ENCODE measurements at places on chromosomes 16 and 17.

DNA sequence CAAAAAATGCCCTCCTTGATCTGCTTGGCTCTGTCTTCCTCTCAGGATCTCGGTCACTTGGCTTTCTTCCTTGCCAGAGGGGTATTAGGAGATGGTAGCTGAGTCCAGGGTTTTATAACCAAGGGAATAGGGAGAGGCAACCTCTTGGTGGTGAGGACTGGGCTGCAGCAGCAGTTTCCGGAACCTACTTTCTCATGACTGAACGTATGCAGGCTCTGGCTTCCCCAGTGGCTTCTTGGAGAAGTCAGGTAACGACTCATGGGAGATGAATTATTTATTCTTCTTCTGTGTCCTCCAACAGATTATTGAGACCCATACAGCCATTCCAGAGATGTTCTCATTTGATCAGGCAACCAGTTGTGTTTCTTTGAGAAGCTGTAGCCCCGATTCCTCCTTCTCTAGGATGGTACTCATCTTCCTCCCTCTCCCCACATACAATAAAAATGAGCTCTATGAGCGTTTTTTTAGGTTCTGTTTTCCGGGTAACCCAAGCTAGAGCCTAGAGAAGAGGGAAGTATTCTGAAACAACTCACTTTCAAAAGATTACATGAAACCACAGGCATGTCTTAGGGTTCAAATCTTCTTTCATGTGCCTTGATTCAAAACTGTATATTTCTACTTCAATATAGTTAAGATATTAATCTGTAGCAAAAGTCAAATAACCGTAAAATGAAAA, 22.3 kb upstream of the DHX40 start:
- DNase-seq: no peak

GRCh38 chr17:75346906-75347305, 57.7 kb upstream of the SLC25A19 start:
- DNase-seq: peak; percentile 21

DNA sequence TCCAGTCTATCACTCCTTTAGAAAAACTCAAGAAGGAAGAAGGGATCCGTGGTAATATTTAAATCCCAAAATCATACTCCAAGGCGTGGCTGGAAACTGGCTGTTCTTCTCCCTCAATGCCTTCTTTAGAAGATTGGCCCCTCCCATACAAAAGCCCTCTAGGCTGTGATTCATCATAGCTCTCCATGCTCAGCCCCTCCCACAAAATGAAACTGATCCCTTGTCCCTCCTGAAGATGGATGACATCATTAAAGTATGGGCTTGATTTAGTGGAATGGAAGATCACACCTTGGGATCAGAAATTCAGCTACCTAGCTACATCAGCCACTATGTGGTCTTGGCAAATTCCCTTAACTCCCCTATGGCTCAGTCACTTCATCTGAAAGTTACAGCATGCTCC, 4.1 kb downstream of the GRIN2A start:
- no peak for DNase-seq

DNA sequence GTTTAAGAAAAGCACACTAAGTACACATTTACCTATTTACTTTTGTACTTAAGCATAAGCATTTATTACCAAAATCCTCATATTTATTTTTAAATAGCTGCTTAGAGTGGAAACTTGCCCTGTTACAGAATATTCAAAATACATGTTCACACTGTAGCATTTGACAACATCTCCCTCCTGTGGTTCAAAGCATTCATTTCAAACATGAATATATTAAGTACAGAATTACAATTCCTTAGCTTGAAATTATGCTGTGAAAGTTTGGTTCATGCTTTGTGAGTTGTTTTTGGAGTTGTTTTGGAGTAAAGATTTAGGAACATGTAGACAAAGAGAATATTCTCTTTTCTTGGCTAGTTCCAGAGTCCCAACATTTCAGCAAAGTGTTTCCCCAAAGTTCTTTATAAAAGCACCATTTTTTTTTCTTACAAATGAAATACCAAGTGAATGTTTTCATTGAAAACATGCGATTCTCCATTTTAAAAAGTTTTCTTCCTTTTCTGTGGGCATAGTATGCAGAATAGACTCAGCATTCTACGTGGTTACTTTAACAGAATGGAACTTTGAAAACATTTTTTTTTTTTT, 33.2 kb downstream of the TUBD1 start:
- no peak for DNase-seq

DNA sequence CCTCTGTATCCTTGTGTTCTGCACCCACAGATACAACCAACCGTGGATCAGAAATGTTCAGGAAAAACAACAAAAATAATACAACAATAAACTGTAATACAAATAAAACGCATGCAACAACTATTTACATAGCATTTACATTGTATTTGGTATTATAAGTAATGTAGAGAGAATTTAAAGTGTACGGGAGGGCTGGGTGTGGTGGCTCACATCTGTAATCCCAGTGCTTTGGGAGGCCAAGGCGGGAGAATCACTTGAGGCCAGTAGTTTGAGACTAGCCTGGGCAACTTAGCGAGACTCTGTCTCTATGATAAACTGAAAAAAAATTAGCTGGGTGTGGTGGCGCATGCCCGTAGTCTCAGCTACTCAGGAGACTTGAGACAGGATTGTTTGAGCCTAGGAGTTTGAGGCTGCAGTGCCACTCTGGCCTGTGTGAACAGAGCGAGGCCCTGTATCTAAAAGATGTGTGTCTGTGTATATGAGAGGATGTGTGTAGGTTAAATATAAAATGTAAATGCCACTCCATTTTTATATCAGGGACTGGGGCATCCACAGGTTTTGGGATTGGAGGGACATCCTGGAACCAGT, 13.3 kb downstream of the SEC14L1 start:
- no peak for DNase-seq

GRCh38 chr17:78925234-78925633, at the start of gene TIMP2:
Gene TIMP2, minus strand, starts transcription at chr17:78925387. Its CDS starts 299 bp downstream, at chr17:78925088.
- DNase-seq: peak; percentile 49

DNA sequence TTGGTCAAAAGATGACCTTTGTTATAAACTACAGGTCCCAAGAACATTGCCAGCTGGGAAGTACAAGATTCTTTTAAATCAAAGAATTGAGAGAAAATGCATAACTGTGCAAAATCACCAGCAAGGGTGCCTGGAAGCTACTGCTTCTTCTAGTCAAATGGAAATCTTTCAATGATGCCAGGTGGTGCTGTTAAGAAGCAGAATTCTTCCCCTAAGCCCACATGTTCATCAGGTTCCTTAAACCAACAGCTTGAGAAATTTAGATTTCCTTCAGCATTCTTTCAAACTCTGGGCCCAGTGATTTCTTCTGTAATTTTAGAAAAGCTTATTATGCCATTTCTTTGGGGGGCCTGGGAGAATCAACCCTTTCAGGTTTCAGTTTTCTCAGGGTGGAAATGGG, 207.8 kb upstream of the WSCD1 start:
- no peak for DNase-seq

GRCh38 chr16:47284999-47285398, 141.3 kb upstream of the NETO2 start:
- no peak for DNase-seq

GRCh38 chr16:2468233-2468724, 2.8 kb upstream of the NTN3 start:
- no peak for DNase-seq

DNA sequence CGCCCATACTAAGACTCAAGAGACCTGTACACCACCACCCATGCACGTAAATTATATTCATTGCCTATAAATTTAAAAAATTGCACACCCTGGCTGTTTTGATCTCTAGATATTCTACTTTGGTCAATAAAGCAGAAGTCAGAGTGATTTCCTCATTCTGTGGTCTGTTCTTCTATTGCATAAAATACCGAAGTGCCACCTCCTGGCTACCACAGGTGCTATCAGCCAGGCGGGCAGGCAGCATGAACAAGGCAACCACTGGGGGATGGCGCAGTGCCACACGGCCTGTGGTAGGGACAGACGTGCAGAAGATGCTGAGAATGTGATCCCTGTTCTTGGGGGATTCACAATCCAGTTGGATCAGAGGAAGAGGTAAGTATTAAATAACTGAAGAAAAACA, 122.3 kb downstream of the CDK5R1 start:
- DNase-seq: peak; percentile 32

DNA sequence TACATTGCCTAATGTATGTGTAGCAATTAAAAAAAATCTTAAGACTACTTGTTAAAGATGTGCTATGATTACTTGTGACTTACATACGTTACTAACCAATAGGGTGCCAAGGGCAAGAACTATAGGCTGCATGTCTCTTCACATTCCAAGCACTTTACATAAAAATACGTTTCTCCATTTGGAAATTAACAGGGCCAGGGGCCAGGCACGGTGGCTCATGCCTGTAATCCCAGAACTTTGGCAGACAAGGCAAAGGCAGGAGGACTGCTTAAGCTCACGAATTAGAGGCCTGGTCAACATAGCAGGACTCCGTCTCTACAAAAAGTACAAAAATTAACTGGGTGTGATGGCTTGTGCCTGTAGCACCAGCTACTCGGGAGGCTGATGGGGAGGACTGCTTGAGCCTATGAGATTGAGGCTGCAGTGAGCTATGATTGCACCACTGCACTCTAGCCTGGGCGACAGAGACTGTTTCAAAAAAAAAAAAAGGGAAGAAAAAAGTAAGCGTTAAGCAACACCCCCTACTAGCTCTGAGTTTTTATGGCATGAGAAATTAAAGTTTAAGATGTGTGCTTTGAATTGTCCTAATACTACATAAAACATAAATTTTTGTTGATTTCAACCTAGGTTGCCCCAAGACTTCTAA, 12.3 kb downstream of the PSMD12 start:
- DNase-seq: no peak

GRCh38 chr17:69634844-69635243, 220.3 kb downstream of the MAP2K6 start:
- DNase-seq: no peak

DNA sequence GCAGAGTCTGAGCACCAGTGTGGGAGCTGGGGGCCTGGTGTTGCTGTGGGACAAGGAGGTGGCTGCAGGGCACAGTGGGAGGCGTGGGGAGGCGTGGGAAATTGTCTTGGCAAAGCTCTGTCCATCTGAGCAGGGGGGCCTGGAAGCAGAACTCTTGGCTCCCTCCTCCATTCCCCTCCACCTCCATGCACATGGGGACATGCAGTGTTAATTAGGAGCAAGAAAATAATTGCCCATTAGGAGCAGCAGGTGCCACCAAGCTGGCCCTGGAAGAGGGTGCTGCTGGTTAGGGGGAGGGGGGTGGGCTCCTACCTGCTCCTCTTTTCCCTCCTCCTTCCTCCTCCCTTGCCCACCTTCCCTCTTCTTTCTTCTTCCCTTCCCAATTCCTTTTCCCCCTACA, 4.5 kb downstream of the TTYH2 start:
- no peak for DNase-seq

DNA sequence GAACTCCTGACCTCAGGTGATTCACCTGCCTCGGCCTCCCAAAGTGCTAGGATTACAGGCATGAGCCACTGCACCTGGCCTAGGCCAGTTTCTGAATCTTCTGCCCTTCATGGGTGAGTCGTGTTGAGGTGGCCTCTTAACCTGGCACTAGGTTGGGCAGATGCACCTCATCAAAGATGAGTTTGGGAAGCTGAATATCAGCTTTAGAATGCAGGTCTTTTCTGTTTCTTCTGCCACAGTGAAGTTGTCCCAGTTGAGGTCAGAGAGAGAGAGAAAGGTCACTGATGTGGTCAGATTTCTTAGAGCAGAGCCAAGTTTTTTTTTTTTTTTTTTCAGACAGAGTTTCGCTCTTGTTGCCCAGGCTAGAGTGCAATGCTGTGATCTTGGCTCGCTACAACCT, 111.3 kb upstream of the WSCD1 start:
- DNase-seq: no peak

- DNase-seq: no peak
Measured at GRCh38 chr16:1612320-1613111, at the start of gene CRAMP1. Gene CRAMP1, plus strand, starts transcription at chr16:1612360. Its CDS starts 2,280 bp downstream, at chr16:1614640.

GRCh38 chr17:27733773-27734172, 66.6 kb downstream of the NOS2 start:
- DNase-seq: no peak

- DNase-seq: no peak
Measured at GRCh38 chr16:81904320-81904719, 107.0 kb downstream of the SDR42E1 start.

GRCh38 chr17:47717261-47717697, 15.8 kb upstream of the TBX21 start:
- DNase-seq: no peak

DNA sequence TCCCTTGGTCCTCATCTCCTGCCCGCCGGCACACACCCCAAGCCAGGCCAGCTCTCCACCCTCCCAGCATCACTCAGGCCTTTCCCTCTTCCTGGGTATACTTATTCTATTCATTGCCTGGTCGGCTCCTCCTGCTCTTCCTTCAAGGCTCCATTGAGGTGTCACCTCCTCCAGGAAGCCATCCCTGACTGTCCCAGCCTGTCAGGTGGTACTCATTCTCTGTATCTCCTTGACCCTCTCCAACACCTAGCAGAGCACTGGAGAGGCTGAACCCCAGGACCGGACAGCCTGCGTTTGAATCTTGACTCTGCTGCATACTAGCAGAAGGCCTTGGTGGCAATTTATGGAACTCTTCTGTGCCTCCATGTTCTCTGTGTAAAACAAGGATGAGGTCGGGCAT, 428 bp upstream of the TNFRSF13B start:
- no peak for DNase-seq

- DNase-seq: no peak
Measured at GRCh38 chr16:82464187-82464586, 162.6 kb upstream of the CDH13 start.
